NCI-H510A treated with DMSO at 0.1 percent for 48 hours (cell line): ENCODE measurements at places on chromosomes 7 and 10.

DNA sequence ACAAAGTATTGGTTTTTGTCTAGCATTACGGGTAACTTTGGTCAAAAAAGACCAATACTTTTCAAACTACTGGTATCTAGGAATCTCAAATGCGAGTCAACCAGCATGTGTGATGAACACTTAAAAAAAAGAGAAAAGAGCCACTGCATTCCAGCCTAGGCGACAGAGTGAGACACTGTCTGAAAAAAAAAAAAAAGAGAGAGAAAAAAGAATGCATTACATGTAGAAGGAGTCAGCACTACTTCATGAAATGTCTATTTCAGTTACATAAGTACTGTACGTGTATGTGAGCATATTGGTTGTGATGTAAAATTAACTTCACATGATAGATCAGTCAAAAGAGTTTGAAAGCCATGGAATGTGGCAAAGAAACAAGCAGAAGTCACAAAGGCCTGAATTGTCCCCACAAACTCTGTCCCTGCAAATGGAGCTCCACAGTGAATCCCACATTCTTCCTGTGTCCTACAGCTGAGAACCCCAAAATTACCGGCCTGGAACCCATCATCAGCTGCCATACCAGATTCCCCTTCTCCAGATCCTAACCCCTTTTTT lies 1.6 kb downstream of the DENND11 start:
- no peak for DNase-seq

DNA sequence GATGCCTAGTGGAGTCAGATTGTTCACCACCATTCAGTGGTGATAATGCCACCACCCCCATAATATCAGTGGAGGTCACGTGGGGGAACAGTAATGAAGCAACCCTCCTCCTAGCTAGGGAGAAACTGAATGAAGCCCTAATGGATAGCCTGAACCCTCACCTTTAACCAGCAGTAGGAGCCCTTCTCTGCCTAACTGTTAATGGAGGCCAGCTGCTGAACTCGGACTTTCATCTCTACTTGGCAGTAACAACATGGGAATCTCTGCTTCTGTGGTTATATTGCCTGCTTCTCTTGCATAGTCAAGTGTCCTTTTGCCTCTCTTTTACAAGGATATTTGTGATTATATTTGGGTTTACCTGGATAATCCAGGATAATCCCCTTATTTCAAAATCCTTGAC lies 1097.9 kb downstream of the REEP3 start:
- DNase-seq: no peak

DNA sequence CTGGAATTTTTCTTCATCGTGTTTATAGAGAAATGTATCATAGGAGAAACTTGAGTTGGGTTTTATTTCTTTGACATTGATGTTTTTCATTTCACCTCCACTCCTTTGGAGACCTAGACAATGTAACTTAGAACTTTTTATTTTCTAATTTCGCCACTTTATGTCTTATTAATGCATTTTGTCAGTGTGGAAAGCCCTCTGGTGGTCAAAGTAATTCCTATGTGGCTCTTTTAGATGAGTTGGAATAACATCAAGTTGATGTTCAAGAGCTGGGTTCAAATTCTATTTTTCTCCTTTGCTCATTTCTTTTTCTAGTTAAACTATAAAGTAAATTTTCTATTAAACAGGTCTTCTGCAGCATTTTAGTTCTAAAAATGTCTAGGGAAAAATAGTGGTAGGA lies 478.6 kb downstream of the LRMDA start:
- peak; percentile 3 for DNase-seq

- no peak for DNase-seq
These were observed 215.3 kb downstream of the KIF20B start for GRCh38 chr10:89916468-89917215.

DNA sequence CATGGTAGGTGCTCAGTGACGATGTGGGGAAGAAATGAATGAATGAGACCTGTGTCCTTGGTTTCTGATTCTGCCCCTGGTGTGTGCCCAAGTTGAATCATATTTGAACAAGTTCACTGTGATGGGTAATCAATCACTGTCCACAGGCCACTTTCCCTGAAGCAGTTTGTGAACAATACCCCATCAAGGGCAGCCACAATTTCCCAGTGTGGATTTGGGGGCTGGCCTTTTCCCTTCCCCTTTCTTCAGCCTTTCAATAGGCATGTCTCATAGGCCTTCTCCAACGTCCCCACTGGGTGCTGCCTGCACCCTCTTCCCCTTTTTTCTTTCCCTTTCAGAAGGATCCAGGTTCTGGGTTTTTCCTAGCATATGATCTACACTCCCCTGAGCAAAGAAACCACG lies 64.7 kb downstream of the CREB5 start:
- no peak for DNase-seq

DNA sequence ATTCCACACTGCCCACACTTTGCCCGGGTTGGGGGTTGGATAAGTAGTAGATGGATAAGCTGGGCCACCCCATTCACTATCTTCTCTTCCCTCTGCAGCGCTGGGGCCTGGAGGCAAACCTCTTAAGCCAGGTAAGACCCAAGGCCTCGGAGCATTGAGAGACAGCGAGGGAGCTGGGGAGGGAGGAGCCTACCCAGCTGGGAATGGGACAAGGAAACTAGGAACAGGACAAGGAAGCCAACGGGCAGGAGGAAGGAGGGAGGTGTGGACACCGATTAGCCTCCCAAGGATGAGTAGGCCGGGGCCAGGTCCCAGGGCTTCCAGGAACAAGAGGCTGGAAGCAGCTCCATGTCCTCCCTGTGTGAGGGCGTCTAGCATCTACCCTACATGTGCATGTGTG lies 9.6 kb downstream of the ELN start:
- no peak for DNase-seq

DNA sequence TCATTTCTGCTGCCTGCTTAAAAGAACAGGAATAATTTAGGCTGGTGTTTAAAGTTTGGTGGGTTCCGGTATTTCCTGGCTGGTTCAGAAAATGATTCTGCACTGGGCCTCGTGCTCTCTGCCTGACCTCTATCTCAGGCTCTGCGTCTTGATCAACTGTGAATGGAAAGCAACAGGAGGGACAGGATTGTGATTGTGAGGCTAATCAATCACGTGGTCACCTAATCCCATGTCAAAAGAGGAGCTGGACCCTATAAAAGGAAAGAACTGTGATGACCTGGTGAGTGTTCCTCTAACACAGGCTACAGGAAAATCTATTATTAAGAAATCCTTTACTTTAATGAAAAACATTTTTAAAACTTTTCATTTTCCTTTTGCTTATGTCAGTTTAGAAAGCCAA lies at the start of gene DHX32:
TSS of gene DHX32 (minus strand) at position 101 of the 400 bp plus-strand sequence. CDS start 468 bp downstream, outside the sequence.
- no peak for DNase-seq

DNA sequence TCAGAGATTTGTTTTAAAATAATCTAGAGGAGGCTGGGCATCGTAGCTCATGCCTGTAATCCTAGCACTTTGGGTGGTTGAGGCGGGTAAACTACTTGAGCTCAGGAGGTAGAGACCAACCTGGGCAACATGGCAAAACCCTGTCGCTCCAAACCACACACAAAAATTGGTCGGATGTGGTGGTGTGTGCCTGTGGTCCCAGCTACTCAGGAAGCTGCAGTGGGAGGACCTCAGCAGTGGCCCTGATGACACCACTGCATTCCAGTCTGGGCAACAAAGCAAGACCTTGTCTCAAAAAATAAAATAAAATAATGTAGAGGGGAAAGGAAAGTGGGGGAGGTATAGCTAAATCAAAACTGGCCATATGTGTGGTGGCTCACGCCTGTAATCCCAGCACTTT lies 13.9 kb upstream of the PPP3CB start:
- DNase-seq: no peak

GRCh38 chr10:11285171-11285570 lies 267.5 kb downstream of the CELF2 start:
- DNase-seq: no peak

DNA sequence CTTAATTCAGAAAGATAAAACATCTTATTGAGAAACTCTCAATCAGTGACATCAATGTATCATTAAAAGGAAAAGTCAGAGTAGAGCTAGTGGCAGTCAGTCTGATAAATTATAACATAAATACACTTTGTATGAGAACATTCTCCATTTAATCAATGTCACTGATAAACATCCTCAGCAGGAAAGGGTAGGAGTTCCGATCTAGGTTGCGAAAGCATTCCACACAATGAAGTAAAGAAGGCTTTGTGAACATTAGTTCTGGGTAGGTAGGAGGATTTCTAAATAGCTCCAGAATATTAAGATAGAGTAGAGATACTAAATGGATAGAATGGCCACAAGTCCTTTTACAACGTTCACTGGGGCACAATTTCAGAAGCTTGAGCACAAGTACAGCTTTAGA lies 179.7 kb upstream of the MALRD1 start:
- DNase-seq: no peak

GRCh38 chr10:52756295-52756694 lies 16.3 kb downstream of the MBL2 start:
- DNase-seq: no peak

GRCh38 chr10:124387078-124387874 lies 31.4 kb downstream of the OAT start:
- DNase-seq: no peak

GRCh38 chr7:130850956-130851355 lies 116.9 kb upstream of the KLF14 start:
- DNase-seq: no peak

DNA sequence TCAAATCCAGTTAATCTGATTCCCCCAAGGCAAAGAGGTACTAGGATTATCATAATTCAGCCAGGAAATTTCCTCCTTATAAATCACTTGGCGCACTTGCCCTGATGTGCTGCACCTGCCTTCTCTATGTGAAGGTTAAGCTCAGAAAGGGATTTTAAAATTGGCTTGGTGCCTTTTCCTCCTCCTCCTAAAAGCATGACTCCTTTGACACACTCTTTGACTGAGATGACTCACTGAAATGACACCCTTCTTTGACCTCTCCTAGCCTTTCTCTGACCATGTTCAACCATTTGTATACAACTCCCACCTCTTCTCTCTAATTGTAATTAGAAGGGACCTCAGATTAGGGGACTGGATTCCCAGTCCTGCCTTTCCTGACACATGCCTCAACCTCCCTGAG lies 46.5 kb downstream of the ABLIM1 start:
- DNase-seq: no peak

- peak; percentile 54 for DNase-seq
These were observed 4.2 kb downstream of the AHR start for GRCh38 chr7:17302575-17303142.

GRCh38 chr7:90298145-90299038 lies 22.7 kb downstream of the FAM237B start:
- peak; percentile 51 for DNase-seq

- DNase-seq: no peak
These were observed 53.3 kb downstream of the WAC start for GRCh38 chr10:28586176-28586575.

GRCh38 chr10:110724937-110725336 lies 80.8 kb downstream of the RBM20 start:
- DNase-seq: no peak

DNA sequence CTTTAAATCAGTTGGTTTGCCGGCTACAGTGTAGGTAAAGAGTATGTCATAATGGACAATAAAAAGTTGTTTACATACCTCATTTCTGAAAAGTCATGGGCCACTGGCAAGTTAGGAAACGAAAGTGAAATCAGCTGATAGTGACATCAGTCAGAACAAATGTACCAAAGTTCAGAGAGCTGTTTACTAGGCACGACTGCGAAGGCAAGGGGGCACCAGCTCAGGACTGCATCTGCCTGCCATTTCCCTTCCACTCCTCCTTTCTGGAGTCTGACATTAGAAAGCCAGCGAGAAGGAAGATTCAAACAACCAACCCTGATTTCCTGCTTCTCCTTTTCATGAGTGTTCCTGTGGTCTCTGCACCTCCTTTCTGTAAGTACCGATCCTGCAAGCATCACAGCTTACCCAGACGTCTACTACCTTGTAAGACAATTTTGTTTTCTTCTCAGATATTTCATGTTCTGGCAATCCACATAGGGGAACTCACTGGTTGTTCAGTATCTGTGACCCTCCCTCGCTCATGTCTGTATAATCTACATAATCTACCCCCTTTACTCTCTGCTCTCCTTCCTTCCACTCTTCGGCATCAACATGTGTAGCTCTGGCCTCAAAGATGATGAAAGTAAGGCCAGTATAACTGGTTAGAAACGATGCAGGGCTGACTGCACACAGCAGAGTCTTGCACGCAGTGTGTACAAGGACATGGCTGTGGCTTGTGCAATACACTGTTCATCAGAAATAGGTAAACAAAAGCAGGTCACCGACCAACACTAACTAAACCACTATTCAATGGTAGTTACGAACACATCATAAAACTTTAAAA lies at the start of gene TMEM140:
TSS of gene TMEM140 (plus strand) at position 174 of the 823 bp plus-strand sequence. CDS start 16,370 bp downstream, outside the sequence.
- DNase-seq: peak; percentile 3

GRCh38 chr7:391961-392524 lies 102.1 kb downstream of the FOXL3 start:
- no peak for DNase-seq

- DNase-seq: no peak
These were observed 348.8 kb downstream of the SORCS3 start for GRCh38 chr10:104989880-104990279.

DNA sequence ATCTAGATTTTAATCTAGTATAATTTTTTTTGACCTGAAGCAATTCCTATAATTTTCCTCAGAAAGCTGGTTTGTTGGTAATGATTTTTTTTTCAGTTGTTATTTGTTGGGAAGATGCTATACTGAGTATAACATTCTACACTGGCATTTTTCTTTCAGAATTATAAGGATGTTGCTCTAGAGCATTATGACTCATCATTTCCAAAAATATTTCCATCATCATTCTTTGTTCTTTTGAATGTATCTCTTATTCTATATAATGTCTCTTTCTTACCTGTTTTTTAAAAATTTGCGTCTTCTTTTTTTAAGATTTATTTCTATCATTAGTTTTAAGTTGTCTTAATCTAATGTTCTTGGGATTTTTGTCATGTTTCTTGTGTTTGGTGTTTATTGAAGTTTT lies 356.5 kb upstream of the KCND2 start:
- no peak for DNase-seq

DNA sequence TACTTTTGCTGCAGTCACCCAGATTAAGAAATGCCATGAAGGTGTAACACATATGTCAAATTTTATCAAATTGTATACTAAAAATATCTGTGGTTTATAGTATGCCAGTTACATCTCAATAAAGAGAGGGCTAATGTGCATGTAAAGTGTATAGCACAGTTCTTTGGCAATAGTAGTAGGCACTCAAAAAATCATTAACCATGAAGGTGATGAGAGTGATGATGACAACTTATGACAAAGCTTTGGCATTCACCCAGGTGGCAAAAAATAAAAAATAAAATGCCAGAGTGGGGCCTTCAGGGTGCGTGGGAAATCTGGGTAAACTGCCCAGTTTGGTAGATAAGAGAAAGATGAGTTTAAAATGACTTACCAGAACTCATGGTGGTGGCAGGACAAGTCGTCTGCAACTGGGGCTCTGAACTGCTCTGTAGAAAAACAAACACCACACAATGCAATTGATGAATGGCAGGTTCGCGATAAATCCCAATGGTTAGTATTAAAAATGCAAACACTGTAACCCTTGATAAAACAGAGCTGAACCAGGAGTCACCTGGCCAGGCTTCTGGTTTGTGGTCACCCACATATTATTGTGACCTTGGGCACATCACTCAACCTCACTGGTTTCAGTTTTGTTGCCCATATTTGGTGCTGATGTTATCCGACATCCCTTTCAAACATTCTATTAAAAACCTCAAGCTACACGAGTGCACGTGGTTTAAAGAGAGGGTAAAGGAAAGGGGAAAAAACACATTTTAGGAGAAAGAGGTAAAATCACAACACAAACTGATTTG lies 120.2 kb downstream of the SORBS1 start:
- DNase-seq: peak; percentile 93
